ENCODE measurements at places on chromosomes 1 and 21.

- no peak for DNase-seq
These were observed 67.3 kb downstream of the TGFBR3 start for GRCh38 chr1:91818713-91818975.

DNA sequence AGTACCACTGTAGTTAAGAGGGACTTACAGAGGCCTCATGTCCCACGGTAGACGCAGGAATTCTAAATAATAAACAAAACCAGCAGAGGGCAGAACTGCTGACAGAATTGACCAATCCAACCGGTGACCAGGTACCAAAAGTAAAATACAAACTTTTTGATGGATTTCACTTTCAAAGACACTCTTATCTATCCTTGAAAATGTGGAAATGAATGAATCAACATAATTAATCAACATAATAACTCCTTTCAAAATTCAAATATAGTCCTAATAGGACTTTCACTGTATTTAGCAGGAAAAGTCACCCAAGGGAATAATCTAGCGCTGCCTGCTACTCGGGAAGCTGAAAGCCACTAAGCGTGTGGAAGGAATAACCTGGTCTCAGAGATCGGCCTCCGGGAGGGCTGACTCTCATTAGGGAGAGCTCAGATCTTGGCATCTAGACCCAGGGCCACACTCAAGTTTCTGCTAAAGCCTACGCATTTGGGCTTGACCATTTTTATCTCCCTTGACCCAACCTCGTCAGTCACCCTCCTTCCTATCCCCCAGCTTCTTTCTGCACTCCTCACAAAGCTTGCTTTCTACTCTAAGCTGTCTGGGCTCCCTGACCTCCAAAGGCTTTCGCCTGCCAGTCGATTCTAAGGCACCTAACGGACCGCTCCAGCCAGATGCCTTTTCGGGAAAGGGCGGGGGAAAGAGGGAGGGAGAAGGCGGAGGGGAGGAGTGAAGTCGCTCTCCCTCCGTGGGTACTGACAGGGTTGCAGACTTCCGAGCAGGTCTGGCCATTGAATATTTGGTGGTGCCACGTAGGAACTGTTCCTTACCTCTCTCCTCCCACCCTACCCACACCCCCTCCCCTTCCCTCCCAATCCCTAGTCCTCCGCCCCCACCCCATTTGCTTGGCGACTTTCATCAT is 1.6 kb downstream of the COL11A1 start:
- peak; percentile 36 for DNase-seq

DNA sequence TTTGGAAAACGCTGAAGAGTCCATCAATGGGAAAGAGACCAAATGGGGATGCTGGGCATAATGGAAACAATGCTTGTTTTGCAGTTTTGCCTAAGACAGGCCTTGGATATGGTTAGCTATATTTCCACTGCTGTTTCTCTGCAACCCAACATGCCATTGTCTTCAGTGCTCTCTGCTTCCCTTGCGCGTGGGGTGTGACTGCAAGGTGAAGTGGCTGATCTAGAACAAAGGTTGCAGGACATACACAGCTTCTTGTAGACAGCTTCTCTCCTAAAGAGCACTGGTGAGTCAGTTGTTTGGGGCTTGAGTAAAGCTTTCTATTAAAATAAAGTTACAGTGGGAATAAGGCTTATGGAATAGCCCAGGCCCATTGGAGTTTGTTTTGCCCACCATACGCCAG is 33.0 kb downstream of the RUNX1 start:
- DNase-seq: no peak

DNA sequence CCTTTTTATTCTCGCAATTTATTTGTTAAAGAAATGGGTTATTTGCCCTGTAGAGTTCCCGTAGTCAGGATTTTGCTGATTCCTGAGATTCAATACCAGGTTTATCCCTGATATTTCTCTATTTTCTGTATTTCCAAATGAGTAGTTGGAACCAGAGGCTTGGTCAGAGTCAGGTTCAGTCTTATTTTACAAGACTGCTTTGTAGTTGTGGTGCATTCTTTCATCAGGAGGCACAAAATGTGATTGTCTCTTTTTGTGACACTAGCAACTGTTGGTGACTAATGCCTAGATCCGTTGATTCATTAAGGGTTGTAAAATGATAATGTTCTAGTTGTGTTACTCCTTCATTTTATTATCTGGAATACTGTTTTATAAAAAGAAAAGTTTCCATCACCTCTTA is 95.5 kb upstream of the TPTE start:
- no peak for DNase-seq

DNA sequence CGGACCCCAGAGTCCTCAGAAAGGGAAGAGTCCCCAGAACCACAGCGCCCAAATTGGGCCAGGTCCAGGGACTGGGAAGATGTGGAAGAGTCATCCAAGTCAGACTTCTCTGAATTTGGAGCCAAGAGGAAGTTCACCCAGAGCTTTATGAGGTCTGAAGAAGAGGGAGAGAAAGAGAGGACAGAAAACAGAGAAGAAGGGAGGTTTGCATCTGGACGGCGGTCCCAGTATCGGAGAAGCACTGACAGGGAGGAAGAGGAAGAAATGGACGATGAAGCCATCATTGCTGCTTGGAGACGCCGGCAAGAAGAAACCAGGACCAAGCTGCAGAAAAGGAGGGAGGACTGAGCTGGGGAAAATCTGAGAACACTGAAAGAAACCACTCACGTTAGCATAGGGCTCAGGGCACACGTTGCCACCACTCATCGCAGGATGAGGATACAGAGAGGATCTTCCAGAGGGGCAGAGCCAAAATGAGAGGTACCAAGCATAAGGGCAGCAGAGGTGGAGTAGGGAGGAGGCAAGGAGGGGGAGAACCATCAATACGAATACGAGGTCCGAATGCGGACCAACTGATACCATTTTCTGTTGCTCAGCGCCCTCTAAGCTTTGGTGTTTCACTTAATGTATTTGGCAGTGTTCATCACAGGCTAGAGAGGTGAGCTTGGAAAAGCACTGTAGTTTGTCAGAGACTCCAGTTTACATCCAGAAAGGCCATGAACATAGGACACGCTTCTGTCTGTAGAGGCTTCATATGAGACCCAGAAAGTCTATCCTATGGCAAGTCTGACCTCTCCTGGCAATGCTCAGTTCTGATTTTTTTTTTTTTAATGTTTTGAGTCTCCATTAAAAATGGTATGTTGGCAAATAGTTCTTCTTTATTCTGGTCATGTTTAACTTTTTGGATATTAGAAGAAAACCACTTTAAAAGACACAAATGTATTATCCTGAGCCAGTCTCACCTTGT is 34.7 kb downstream of the STYXL2 start:
- peak; percentile 8 for DNase-seq

- no peak for DNase-seq
These were observed 62.7 kb upstream of the IPO9 start for GRCh38 chr1:201766131-201766866.

DNA sequence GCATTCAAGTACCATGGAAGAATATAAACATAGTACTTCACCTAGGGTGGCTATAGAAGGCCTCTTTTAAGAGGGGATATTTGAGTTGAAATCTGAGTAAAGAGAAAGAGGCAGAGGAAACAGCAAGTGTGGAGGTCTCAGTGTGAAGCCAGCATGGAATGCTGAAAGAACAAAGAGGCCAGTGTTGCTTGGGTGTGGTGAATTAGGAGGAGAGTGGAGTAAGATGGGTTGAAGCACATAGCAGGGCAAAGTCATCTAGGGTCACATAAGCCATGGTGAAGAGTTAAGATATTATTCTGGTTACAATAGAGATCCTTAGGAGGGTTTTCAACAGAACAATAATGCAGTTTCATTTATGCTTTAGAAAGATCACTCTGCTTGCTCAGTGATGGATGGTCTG is 37.5 kb downstream of the C1orf141 start:
- DNase-seq: no peak

DNA sequence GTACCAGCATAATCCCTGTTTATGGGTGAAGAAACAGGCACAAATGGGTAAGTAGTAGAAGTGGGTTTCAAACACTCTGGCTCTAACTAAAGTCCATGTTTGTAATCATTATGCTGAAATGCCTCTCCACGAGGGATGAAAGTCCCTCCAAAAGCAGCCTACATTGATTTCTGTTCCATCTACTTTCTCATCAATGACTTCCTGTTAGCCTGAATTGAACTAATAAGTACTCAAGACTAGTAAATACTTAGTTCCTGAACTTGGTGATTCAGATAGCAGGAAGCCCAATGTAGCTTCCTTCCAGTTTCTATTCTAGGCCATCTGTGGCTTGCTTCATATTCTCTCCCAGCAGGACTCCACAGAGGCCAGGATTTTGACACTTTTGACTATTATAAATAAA is 11.3 kb upstream of the BACH1 start:
- DNase-seq: peak; percentile 81

- DNase-seq: no peak
These were observed 1483.5 kb downstream of the MRPL39 start for GRCh38 chr21:24123785-24124184.

GRCh38 chr1:94321662-94322061 is 84.3 kb upstream of the ARHGAP29 start:
- DNase-seq: no peak

- no peak for DNase-seq
These were observed 1.6 kb downstream of the TENT5C start for GRCh38 chr1:117607471-117607870.

- DNase-seq: no peak
These were observed 238.5 kb downstream of the PTGER3 start for GRCh38 chr1:70809069-70809468.

DNA sequence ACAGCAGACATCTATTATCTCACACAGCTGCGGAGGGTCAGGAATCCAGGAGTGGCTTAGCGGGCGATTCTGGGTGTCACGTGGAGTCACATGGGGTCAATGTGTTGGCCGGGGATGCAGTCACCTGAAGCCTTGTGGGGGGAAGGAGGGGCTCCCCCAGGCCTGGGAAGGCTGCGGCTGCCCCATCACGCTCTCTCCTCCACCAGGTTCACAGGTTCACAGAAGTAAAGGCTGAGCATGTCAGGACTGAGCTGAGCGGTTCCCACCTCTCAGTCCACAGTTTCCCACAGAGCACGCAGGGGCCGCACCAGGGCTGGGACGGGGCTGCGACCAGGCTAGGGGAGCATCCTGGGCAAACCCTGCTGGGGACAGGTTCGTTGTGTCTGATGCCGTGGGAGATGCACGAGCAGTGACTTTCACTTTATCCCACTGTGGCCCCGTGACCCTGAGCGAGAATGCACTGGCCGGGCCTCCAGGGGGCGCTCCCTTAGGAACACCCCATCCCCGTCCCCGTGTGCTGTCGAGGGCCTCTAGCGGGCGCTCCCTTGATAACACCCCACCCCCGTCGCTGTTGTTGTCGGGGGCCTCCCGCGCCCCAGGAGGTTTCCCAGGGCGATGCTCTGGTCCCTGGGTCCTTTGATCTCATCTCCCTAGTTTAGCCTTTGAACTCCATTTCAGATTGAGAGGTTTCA is 73.2 kb upstream of the TRAPPC10 start:
- DNase-seq: peak; percentile 94

DNA sequence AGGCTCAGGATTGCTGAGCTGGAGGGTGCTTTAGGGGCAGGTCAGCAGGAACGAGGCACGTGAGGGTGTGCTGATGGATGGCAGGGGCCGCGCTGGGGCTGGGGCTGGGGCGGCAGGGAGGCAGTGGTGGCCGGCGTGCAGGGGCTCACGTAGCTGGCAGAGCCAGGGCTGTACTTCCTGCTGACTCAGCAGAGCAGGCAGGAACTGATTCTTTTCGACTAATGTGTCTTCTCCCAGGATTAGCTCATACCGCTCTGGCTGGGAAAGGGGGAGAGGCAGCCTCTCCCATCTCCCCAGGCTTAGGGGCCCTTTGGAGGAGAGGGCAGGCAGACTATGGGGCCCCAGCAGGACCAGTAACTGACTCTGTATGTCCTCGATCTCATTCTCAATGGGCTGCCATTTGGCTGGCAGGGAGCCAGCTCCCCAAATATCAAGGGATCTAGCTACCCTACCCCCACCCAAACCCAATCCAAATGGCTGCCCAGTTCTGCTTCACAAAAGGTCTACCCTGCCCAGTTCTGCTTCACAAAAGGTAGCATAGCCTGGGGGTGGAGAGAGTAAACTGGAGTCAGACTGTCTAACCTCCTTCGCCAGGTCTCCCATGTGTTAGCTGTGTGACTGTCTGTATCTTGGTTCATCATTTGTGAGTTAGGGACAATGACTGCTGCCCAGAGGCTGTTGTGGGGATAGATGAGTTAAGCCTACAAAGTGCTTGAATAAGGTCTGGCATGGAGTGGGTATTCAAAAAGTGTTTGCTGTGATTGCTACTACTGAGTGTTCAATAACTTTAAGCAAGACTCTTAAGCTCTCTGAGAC is 100.1 kb upstream of the SLC2A1 start:
- peak; percentile 83 for DNase-seq

GRCh38 chr1:93475681-93476080 is 27.8 kb downstream of the FNBP1L start:
- peak; percentile 32 for DNase-seq

GRCh38 chr1:183711741-183712361 is 58.7 kb upstream of the APOBEC4 start:
- DNase-seq: no peak

GRCh38 chr1:23367451-23367790 is 2.2 kb downstream of the ZNF436 start:
- DNase-seq: no peak

GRCh38 chr1:13763222-13763621 is 63.2 kb downstream of the PRDM2 start:
- no peak for DNase-seq

GRCh38 chr1:41766546-41766945 is 152.2 kb downstream of the HIVEP3 start:
- no peak for DNase-seq

DNA sequence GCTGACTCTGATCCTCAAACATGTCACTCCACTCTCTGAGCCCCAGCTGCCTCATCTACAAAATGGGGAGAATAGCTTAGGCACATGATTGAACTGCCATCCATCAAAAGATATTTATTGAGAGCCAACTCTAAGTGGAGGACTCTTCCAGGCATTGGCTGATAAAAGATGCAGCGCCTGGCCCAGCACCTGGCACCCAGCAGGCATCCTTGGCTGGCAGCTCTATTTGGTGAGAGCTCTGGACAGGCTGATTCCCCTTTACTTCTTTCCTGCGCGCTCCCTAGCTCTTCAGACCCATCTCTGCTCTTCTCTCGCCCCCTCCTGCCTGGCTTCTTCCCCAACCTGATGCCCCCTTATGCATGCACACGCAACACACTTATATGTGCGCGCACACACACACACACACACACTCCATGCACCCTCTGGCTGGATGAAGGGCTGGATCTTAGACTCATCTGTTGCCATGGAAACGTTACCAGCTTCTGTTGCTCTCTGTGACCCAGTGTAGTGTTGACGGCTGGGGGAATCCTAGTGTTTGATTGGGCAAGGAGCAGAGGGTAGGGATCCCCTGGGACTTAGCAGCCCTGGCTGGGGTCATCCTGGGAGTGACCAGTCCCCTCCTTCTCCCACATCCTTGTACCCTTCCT is 49.3 kb downstream of the VWA5B1 start:
- DNase-seq: no peak

GRCh38 chr1:29577512-29577911 is 341.2 kb downstream of the PTPRU start:
- no peak for DNase-seq

GRCh38 chr21:45865106-45865835 is 116.3 kb upstream of the COL6A1 start:
- no peak for DNase-seq

GRCh38 chr1:74681001-74681400 is 7.4 kb upstream of the ERICH3 start:
- no peak for DNase-seq

- DNase-seq: no peak
These were observed 69.5 kb downstream of the EDEM3 start for GRCh38 chr1:184685116-184685515.

- DNase-seq: no peak
These were observed 5.3 kb downstream of the KRTAP10-1 start for GRCh38 chr21:44534688-44535087.

Measured in suppressor macrophage treated with lipopolysaccharide for 4 hours (primary cell).